ENCODE measurements at places on chromosomes 6 and 20. TPM values are rescaled to one million over a fixed set of nuclear protein-coding genes. Genes with fewer than 3 reads are reported as not detected.
A peak's percentile ranks its signal among the peaks of the same experiment; 100 is the strongest.

DNA sequence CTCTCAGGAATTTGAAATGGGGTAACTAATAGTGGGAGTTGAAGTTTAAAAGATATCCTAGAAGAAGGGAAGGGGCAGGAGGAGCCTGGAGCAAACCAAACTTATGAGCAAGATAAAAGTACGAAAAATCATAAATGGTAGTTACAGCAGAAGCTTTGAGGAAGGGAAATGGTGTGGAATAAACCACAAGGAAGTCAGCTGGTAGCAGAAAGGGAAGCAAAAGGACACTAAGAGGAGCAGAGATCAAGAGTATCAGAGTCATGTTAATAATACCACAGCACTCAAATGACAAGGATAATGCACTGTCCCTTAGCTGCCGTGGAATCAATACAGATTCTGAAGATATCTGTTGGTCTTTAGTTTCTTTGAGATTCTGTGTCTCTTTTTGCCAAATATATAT is 44.9 kb upstream of the CCDC28A start:
- H3K27ac ChIP-seq = no peak overlapping the region
- peaks cover 3% of the 10 kb centered on the region for H3K27me3 ChIP-seq
- no peaks in the 10 kb centered on the region for H3K36me3 ChIP-seq
- no peak overlapping the region for H3K4me3 ChIP-seq
- no peak for DNase-seq

The SLC29A1 gene
- total RNA-seq = 49.2 TPM

DNA sequence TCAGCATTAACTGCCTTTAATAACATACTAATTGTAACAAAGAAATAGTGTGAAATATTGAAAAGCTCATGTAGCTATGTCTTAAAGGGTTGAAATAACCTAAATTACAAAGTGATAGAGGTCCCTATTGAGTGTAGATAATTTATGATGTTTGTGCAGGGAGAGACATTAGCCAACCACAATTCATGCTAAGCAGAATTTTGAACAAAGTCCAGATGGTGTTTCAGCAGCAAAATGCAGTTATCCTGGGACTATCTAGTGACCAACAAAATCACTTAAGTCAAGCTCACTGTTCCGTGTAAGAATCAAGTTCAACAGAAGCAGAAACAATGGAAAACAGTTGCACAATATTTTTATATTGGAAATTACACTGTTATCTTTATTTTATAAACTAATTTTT is 218.5 kb downstream of the SIM1 start:
- H3K36me3 ChIP-seq = no peaks in the 10 kb centered on the region
- no peak overlapping the region for H3K4me3 ChIP-seq
- DNase-seq = no peak
- H3K27ac ChIP-seq = no peak overlapping the region

The MRPL14 gene
- total RNA-seq = 57.3 TPM

The AKAP7 gene
- total RNA-seq = 7.8 TPM

The MOCS3 gene
- 4.8 TPM for total RNA-seq

- no peak overlapping the region for H3K27ac ChIP-seq
- H3K4me1 ChIP-seq = no peaks in the 10 kb centered on the region
- H3K4me3 ChIP-seq = no peak overlapping the region
- H3K27me3 ChIP-seq = peaks cover 6% of the 10 kb centered on the region
- DNase-seq = no peak
Measured at GRCh38 chr6:49541210-49541724, 9.2 kb upstream of the C6orf141 start.

GRCh38 chr6:55136916-55137315 is 37.4 kb upstream of the HCRTR2 start:
- no peaks in the 10 kb centered on the region for H3K4me1 ChIP-seq
- no peak overlapping the region for H3K4me3 ChIP-seq
- no peak overlapping the region for H3K27ac ChIP-seq
- DNase-seq = no peak

- no peak overlapping the region for H3K4me3 ChIP-seq
- no peaks in the 10 kb centered on the region for H3K27me3 ChIP-seq
- H3K27ac ChIP-seq = no peak overlapping the region
Measured at GRCh38 chr20:11651647-11652046, 266.0 kb upstream of the BTBD3 start.

GRCh38 chr20:46063151-46063550 is 26.6 kb downstream of the NCOA5 start:
- peaks cover 72% of the 10 kb centered on the region for H3K36me3 ChIP-seq
- H3K4me3 ChIP-seq = no peak overlapping the region
- no peak for DNase-seq
- no peak overlapping the region for H3K27ac ChIP-seq
- H3K4me1 ChIP-seq = peaks cover 42% of the 10 kb centered on the region

DNA sequence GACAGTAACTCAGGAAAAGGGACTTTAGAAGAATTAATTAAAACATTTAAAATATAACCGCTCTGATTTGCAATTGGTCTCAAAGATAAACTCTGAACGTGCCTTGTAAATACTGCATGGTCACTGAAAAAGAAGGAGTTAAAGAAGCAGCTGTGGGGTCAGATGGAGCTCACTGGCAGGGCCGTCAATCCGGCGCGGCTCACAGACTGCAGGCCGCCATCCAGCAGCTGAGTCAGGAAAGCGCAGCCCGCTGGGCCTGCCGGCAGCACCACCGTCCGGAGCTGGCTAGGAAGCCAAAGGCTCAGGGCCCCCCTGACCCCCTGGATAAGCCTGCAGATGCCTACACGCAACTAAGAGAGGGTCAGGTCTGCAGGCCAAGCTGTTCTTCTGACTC is 54.2 kb upstream of the FRMD1 start:
- no peak overlapping the region for H3K4me3 ChIP-seq

The SULF2 gene
- 0.58 TPM for total RNA-seq

GRCh38 chr6:111837641-111838500 is 35.4 kb downstream of the FYN start:
- peak; percentile 73 for DNase-seq
- peak overlapping the region; percentile 90 for H3K27ac ChIP-seq
- peaks cover 35% of the 10 kb centered on the region for H3K4me1 ChIP-seq
- peak overlapping the region; percentile 59 for H3K4me3 ChIP-seq
- H3K36me3 ChIP-seq = peaks cover 47% of the 10 kb centered on the region
- no peaks in the 10 kb centered on the region for H3K27me3 ChIP-seq

DNA sequence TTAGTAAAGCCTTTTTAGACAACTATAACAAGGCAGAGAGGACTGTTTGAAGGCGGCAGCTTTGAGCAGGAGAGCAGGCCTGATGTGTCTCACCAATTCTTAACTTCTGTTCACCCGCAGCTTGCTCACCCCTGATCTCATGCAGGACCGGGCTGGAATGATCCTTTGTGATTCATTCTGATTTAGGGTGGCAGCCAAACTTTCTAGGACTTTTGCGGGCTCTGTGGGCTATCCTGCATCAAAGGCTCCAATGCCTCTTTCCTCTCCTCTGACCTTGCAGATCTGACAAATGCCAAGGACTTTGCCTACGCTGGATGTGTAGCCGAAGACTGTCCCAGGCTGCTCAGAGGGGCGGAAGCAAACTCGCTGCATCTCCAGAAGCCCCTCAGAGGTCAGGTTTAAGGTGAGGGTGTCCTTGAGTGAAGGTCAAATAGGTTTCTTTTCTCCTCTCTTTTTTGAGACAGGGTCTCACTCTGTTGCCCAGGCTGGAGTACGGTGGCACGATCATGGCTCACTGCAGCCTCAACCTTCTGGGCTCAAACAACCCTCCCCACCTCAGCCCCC is 72.3 kb downstream of the VEGFA start:
- no peaks in the 10 kb centered on the region for H3K4me1 ChIP-seq
- no peaks in the 10 kb centered on the region for H3K36me3 ChIP-seq
- no peak overlapping the region for H3K4me3 ChIP-seq
- no peak for DNase-seq
- peaks cover 7% of the 10 kb centered on the region for H3K27me3 ChIP-seq

The HLA-DMA gene
- total RNA-seq = 28.6 TPM

- peaks cover 7% of the 10 kb centered on the region for H3K27me3 ChIP-seq
- peaks cover 25% of the 10 kb centered on the region for H3K4me1 ChIP-seq
- DNase-seq = no peak
- H3K36me3 ChIP-seq = no peaks in the 10 kb centered on the region
- H3K27ac ChIP-seq = no peak overlapping the region
- H3K4me3 ChIP-seq = no peak overlapping the region
Measured at GRCh38 chr6:38873001-38873400, 157.9 kb downstream of the DNAH8 start.

DNA sequence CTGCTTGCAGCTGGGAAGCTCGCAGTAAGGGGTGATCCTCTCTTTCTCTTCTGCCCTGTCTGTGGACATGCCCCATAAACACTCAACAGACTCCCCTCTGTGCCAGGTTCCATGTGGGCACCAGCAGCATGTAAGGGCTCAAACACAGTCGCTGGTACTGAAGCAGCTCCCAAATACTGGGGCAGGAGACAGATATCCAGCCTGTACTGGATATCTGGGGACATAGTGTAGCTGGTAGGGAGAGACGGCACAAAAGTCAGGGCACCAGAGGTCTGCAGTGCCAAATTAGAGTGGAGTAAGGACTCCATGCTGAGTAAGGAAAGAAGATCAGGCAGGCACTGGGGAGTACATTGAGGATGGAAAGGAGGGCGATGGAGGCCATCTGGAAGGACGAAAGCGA is 48.3 kb upstream of the RSPO4 start:
- H3K36me3 ChIP-seq = no peaks in the 10 kb centered on the region
- no peaks in the 10 kb centered on the region for H3K27me3 ChIP-seq
- no peak overlapping the region for H3K27ac ChIP-seq
- H3K4me3 ChIP-seq = no peak overlapping the region
- no peaks in the 10 kb centered on the region for H3K4me1 ChIP-seq
- no peak for DNase-seq

DNA sequence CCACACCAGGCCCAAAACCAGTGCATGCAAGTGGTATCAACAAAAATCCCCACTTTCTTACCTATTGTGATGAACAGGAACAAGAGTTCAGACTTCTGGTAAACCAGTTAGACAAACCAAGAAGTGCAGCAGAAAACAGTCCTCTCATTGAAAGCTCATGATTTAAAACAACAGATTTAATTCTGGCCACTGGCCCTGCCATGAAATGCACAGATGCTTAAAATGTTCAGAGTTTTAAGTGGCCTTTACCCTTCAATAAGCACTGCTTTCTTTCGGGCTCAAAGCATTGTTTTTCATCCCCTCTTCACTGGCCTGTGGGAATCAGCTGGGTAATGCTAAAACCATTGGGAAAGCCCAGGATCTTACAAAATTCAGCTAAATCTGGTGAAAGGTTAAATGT is 102.4 kb upstream of the ISM1 start:
- H3K4me3 ChIP-seq = no peak overlapping the region
- no peaks in the 10 kb centered on the region for H3K36me3 ChIP-seq
- H3K4me1 ChIP-seq = no peaks in the 10 kb centered on the region
- no peaks in the 10 kb centered on the region for H3K27me3 ChIP-seq

The CCM2L gene
- total RNA-seq = not detected

GRCh38 chr20:21505161-21505809 is 8.6 kb downstream of the NKX2-2 start:
- H3K27ac ChIP-seq = no peak overlapping the region
- no peaks in the 10 kb centered on the region for H3K36me3 ChIP-seq
- H3K27me3 ChIP-seq = peaks cover 41% of the 10 kb centered on the region

All from activated CD8-positive, alpha-beta T cell treated with anti-CD3 and anti-CD28 coated beads, Interleukin-2, amount 10 ng/mL, durations not matched to agents 7 days and 5 days (primary cell).